ENCODE measurements at places on chromosomes 13 and 19. TPM values are rescaled to one million over a fixed set of nuclear protein-coding genes. Genes with fewer than 3 reads are reported as not detected.
A peak's percentile ranks its signal among the peaks of the same experiment; 100 is the strongest.

Gene SGCG
- total RNA-seq: 1.5 TPM

GRCh38 chr13:92547266-92547665 is 679.3 kb upstream of the GPC6 start:
- DNase-seq: peak; percentile 52

GRCh38 chr13:25295228-25295627 is 6.2 kb upstream of the NUP58 start:
- peak; percentile 41 for DNase-seq

DNA sequence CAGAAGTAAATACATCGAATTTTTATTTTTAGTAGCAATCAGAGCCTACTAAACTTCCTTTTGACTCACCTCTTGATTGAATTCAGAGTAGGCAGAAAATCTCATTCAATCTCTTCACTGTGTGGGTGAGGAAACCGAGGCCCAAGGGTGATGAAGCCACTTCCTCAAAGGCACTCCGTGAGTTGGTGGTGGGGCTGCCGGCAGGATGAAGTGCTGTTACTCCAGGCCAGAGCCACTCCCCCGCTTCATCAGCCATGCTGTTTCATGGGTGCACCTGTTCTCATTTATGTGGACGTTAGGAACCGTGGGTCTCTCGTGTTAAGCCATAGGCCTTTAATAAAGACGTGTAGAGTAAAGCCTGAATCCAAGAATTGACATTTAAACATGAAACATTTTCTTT is 13.2 kb downstream of the ING1 start:
- no peak for DNase-seq

- no peak for DNase-seq
These were observed 59.6 kb downstream of the CDADC1 start for GRCh38 chr13:49307365-49307764.

- DNase-seq: no peak
These were observed 1399.8 kb upstream of the SLC10A2 start for GRCh38 chr13:104466016-104466415.

DNA sequence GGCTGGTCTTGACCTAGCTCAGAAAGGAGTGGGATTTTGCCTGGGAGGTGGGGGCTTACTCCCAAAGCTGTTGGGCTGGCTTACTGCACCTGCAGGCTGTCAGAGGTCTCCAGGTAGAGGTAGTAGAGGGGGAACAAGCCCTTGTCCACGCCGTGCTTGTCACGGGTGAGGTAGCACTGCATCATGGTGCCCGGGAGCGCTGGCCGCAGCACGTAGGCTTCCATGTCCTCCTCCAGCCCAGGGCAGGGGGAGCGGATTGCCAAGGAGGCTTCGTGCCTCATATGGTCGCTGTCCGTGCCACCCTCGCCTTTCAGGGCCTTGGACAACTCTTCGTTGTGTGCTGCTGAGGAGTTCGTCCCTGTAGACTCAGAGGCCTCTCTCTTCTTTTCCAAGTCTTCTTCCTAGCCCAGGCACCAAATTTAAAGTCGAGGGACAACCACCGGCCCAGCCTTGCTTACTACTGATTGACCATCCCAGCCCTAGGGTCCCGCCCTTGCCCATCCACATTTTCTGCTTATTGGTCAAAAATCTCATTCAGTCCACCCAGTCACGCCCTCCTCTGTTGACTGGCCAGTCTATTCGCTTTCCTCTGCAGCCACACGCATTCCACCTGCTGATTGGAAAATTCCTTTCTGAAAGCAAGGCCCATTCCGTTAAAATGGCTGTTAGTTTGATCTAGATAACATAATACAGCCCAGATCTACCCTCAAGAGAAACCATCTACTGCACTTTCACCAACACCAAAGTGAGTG is 10.5 kb downstream of the TULP2 start:
- no peak for DNase-seq

- DNase-seq: no peak
These were observed 66.7 kb downstream of the ATP11A start for GRCh38 chr13:112756511-112756966.

GRCh38 chr19:19823916-19824315 is 2.4 kb upstream of the ZNF506 start:
- no peak for DNase-seq

GRCh38 chr19:18932216-18932841 is 8.7 kb downstream of the HOMER3 start:
- DNase-seq: peak; percentile 35

Measured in fibroblast of lung (primary cell).